NCI-H1092 treated with DMSO at 0.1 percent for 48 hours (cell line): ENCODE measurements at places on chromosomes 5 and 9.

- no peak for DNase-seq
Measured at GRCh38 chr5:98840946-98841345, 67.5 kb downstream of the RGMB start.

- no peak for DNase-seq
Measured at GRCh38 chr9:95125652-95126051, 191.9 kb downstream of the FANCC start.

GRCh38 chr9:18755263-18755662, 277.7 kb downstream of the SAXO1 start:
- DNase-seq = no peak

DNA sequence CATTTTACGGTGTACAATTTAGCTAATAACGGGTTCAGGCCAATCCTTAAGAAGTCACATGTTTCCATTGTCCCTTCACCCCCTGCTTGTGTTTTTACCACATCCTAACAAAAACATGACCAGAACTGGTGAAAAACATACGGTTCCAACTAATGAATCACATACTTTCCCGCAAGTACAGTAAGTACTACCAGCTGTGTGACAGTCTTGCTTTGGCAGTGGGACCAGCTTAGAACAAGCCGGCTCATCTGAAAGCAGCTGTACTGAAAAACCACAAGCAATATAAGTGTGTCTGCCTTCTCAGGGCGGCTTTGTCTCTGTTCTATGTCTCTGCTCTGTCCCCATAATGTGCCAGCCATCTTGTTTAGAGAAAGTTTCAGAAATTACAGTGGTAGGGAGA, 242.5 kb downstream of the BNC2 start:
- DNase-seq = no peak

DNA sequence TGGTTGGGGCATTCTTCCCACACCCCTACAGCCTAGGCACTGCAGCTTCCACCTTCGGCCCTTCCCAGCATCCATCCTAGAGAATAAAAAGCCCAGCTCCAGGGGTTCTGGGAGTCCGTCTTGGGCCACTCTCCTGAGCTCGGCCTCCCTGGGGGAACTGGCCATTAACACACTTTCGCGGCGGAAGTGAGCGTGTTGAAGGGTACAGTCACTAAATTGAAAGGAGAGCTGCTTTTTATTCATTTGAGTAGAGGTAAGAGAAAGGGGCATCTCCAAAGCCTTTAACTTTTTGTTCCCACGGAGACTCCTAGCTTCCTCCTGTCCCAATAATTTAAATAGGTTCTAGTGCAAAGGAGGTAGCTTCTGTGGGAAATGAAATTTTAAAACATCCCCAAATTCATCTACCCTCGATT, 31.0 kb upstream of the NFIB start:
- DNase-seq = no peak

- DNase-seq = no peak
Measured at GRCh38 chr5:112656451-112656850, 81.2 kb upstream of the APC start.

- no peak for DNase-seq
Measured at GRCh38 chr5:131615957-131616356, 19.1 kb downstream of the RAPGEF6 start.

- no peak for DNase-seq
Measured at GRCh38 chr9:80796632-80797031, 892.7 kb downstream of the TLE1 start.

DNA sequence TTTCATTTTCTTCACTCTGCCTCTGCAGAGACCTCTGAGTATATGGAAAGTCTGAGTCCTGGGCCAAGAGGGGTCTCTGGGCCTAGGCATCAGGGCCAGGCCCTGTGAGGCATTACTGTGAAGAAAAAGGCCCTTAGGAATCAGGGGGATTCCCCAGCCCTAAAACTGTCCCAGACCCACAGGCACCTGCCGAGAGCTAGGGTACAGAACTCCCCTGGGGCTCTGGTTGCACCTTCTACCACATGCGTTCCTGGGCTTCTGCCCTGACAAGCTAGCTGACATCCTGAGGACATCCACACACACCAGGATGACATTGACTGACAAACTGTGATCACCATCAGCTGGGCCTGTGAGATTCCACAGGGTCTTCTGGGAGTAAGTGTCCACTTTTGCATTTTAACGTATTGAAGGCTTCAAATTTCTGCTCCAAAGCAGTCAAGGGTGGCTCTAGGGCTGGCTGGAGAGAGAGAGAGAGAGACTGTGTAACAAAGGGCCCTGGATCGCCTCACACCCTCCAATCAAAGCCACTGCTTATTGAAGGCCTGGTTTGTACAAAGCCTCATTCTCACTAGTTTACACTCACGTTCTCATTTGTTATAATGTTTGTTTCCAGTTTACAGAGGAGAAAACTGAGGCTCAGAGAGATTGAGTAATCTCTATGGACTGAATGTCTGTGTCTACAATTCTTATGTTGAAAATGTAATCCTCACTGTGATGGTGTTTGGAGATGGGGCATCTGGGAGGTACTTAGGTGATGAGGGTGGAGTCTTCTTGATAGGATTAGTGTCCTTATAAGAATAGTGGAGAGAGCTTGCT, 45.1 kb downstream of the TGFBI start:
- DNase-seq = no peak

DNA sequence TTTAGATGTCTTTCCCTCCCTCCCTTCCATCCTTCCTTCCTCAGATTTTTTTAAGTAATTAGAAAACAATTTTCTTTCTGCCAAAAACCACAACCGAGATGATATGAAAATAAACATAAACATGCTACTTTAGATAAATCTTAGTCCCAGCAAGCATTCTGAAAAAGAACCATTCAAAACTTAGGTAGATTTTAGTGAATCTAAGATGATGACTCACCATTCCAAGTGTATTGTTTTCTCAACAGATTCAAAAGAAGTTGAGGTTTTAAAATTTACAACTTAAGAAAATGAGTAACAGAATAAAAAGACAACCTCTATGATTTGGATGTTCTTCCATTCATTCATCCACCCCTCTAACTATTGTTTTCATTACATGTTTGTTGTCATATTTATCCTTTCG, 465.1 kb downstream of the PDE4D start:
- DNase-seq = no peak

DNA sequence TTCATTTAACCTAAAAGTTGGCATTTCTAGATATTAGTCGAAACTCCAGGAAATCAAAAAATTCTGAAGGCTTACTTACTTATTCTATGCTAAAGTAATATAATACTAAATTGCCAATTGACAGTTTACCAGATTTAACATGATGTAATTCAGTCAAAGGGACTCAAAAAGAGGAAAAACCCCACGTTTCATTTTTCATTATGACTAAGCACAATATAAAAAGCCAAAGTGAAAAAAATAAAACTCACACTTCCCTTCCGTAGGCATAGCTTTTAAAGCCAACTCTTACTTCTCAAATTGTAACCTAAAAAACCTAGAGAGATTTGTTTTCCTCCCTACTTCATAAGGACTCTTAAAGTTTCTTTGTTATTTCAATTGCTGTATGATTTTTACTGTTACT, 146.6 kb downstream of the RAPGEF6 start:
- no peak for DNase-seq

GRCh38 chr9:1046639-1047572, 3.3 kb upstream of the DMRT2 start:
- no peak for DNase-seq

GRCh38 chr5:180052211-180052818, 19.2 kb downstream of the RNF130 start:
- DNase-seq = no peak

DNA sequence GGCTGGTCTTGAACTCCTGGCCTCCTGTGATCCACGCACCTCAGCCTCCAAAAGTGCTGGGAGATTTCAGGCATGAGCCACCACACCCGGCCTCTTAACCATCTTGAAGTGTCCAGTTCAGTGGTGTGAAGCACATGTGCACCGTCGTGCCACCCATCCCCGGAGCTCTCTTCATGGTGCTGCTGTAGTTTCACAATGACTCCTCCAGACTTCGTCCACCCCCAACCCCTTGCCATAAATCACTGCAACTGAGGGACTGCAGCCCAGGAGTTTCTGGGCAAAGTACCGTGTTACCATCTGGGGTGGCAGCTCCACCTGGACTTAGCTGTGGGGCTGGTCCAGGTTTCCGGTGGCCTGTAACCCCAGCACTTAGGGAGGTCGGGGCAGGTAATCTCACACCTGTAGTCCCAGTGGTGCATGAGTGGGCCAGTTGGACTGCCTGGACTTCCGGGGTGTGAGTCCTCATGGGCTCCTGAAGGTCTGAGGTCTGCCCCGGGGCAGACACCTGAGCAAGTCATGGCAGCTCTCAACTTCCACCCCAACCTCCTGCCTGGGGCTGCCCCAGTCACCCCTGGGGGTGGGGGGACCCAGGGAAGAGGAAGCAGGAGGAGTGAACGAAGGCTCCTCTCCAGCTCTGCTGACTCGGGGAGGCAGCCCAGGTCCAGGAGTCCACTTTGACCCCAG, 6.6 kb upstream of the N4BP3 start:
- no peak for DNase-seq

DNA sequence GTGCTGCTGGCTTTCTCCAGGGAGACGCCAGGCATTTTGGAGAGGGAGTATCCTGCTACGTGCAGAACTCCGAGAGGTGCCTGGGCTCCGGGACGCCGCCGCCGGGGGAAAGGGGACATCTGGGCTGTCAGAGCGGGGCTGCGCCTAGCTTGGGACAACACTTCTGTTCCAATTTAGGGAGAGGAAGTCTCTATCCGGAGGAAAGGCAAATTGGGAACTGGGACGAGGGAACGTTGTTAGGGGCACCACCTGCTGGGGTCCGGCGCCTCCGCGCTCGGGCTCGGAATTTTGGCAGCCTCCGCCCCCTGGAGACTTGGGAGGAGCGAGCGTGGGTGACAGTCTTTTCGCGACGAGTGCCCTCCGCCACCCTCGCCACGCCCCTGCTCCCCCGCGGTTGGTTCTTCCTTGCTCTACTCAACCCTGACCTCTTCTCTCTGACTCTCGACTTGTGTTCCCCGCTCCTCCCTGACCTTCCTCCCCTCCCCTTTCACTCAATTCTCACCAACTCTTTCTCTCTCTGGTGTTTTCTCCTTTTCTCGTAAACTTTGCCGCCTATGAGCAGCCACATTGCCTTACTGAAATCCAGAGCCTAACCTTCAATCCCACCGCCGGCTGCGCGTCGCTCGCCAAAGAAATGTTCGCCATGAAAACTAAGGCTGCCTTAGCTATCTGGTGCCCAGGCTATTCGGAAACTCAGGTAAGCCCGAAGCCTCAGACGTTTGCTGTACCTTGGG, 1.6 kb downstream of the TSLP start:
- peak; percentile 12 for DNase-seq

GRCh38 chr5:6333182-6333905, 45.0 kb downstream of the MED10 start:
- DNase-seq = no peak

DNA sequence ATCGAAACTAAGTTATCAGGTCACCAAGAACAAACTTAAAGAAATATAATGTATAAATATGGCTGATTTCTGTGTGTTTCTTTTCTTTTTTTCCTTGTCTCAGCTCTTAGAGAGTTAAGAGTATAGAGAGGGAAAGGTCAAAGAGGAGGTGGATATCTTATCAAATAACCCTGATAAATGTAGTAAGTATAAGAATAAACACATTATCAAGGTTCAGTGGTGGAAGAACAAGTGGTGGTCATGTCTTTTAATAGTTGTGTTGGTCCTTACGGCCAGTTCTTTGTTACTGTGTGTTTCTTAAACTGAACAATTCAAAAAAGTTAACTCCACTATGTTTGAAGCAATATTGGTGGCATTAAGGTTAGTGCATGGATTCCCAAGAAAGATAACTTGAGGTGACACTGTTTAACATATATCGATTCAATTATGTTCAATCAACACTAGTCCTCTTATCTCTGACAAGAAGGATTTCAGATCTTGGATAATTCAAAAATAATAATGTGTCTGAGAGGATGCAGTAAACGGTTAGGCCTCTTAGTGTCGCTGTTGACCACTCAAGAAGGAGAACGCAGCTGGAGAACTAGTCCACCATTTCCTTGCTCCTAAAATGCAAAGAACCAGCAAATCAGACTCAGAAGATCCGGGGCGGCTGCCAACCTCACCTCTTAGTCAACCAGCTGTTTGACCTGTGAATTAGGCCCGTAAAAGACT, at the start of gene PCDHGA3:
Gene PCDHGA3 (plus strand): TSS at position 588 of the 711 bp plus-strand sequence. CDS start 205 bp downstream, outside the sequence.
- no peak for DNase-seq

DNA sequence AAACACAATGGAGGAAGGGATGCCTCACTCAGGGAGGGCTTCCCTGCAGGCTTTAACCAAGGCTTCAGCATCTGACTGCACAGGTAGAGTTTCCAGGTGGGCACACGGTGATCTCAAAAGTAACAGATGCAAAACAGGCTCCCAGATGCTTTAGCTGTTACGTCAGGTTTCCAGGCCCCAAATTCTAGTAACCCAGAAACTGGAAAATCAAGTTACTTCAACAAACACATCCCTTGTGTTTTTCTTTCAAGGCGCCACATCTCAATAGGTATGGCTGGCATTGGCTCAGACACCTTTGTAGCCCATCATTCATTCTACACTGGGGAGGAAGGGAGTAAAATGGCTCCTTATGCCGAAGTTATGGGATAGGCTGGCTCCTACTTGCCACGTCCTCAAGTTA, 27.4 kb downstream of the NRG2 start:
- DNase-seq = no peak

DNA sequence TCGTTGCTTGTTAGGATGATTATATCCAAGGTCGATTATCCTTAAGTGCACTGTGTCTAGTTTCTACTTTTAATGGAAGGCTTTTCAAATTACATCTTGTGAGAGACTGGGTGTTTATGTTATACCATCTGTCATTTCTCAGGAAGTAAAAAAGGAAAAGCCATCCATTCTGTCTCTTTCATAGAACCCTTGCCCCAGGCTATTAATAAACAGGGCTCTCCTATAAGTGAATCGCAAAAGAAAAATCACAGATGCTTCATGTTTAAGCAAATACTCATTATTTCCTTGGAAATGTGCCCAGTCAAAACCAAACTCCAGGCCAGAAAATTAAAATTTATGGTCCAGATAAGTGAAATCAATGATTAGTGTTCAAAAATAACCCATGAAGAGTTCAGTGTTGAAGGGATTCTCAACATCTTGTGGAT, 58.1 kb downstream of the STARD4 start:
- peak; percentile 91 for DNase-seq

DNA sequence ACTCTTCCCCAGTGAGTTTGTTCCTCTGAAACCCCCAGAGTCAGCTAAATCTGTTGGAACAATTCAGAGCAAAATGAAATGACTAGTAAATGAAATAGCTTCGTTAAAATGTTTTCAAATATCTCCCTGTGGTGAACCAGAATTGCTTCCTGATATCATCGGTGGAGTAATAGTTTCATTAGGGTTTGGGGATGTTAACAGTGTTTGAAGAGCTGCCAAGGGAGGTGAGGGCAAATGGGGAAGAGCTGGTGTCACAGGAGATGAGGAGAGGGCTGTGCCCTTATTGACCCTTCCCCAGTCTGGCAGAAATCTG, 4.3 kb upstream of the C7 start:
- DNase-seq = no peak

GRCh38 chr9:85248514-85249312, 493.0 kb downstream of the AGTPBP1 start:
- DNase-seq = no peak

GRCh38 chr9:129201866-129202265, 23.8 kb upstream of the IER5L start:
- no peak for DNase-seq

GRCh38 chr9:94785215-94786169, 59.0 kb downstream of the AOPEP start:
- no peak for DNase-seq
